Spleen (tissue), 13 donors: ENCODE measurements at places on chromosomes 4 and X. TPM values are rescaled to one million over a fixed set of nuclear protein-coding genes. Genes with fewer than 3 reads are reported as not detected.

ESX1 gene
- not detected for total RNA-seq

PCDH18 gene
- 8.3 TPM for total RNA-seq

RASL11B gene
- total RNA-seq: 49.7 TPM

NLGN3 gene
- total RNA-seq: 1.2 TPM

SH3BGRL gene
- total RNA-seq: 249 TPM

SOD3 gene
- 19.2 TPM for total RNA-seq

EGFL6 gene
- total RNA-seq: 0.44 TPM

SHISA3 gene
- not detected for total RNA-seq

CFAP47 gene
- 0.15 TPM for total RNA-seq

TMEM150C gene
- total RNA-seq: 9.2 TPM

IL15 gene
- 18.6 TPM for total RNA-seq

NSUN7 gene
- 5.5 TPM for total RNA-seq

HEPH gene
- 14.0 TPM for total RNA-seq

ADRA2C gene
- total RNA-seq: 19.5 TPM

CT45A2 gene
- not detected for total RNA-seq

RGN gene
- total RNA-seq: 2.2 TPM

POU3F4 gene
- not detected for total RNA-seq

TENM3 gene
- 45.6 TPM for total RNA-seq

FDCSP gene
- total RNA-seq: 16.5 TPM

ATOH1 gene
- total RNA-seq: not detected

PNMA6A gene
- 1.5 TPM for total RNA-seq

NPY5R gene
- total RNA-seq: 5.4 TPM

HMX1 gene
- not detected for total RNA-seq

TFDP3 gene
- not detected for total RNA-seq

MAGIX gene
- total RNA-seq: 1.5 TPM

STATH gene
- not detected for total RNA-seq

DOK7 gene
- 7.1 TPM for total RNA-seq

LRPAP1 gene
- total RNA-seq: 116 TPM

HAND2 gene
- total RNA-seq: 0.97 TPM

MGAT4D gene
- total RNA-seq: not detected

FAM241A gene
- total RNA-seq: 3.5 TPM

HNRNPDL gene
- total RNA-seq: 182 TPM

DRP2 gene
- not detected for total RNA-seq

RBBP7 gene
- total RNA-seq: 80.3 TPM

ATRX gene
- total RNA-seq: 104 TPM

TLR1 gene
- total RNA-seq: 123 TPM

GABRA4 gene
- not detected for total RNA-seq

RXFP1 gene
- 0.23 TPM for total RNA-seq

ALAS2 gene
- 30.0 TPM for total RNA-seq

MAGEA9B gene
- not detected for total RNA-seq

CXCL11 gene
- total RNA-seq: 3.0 TPM

PRR27 gene
- not detected for total RNA-seq

PHOX2B gene
- not detected for total RNA-seq

CENPC gene
- total RNA-seq: 44.0 TPM

CSN1S1 gene
- not detected for total RNA-seq

FRMPD3 gene
- total RNA-seq: 0.38 TPM

TET2 gene
- total RNA-seq: 70.4 TPM

DGKQ gene
- total RNA-seq: 15.3 TPM

ART3 gene
- total RNA-seq: 3.4 TPM
